ENCODE measurements at places on chromosomes 1 and 21.
A peak's percentile ranks its signal among the peaks of the same experiment; 100 is the strongest.

- no peak for DNase-seq
Observed at GRCh38 chr1:184590163-184590750, 164.4 kb downstream of the EDEM3 start.

DNA sequence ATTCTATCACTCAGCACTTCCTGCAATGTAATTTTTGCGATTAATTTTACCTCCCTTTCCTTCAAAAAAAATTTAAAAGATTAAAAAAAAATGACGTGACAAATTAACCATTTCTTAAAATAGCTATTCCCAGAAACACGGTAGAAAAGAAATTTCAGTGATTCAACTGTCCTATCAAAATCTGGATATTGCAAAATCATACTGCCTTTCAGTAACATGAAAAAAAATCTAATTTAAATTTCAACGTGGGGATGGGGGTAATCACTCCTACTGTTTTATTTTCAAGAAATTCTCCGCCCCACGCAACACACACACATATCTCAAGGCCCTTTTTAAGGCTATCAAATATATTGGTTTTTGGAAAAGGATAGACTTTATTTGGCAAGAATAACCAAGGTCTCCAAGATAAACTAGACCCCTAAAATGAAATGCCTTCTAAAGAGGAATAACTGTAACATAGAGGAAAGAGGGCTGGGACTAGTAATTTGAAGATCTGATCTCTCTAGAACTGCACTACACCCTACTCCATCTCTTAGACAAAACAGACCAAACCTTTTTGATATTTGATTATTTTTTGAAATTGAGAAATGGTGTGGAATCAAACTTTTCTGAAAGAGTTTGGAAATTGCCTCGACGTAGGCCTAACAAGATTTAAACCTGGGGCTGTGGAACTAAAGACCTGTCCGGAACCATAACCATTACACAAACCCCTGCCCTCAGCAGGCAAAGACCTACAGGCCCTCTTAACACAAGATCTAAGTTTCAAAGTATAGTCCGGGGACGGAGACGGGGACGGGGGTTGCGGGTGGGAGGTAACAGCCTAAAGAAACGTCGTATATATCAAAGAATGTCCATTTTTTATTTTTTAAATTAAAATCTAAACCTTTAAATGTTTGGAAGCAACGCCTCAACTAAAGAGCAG is 941 bp downstream of the ARNT start:
- DNase-seq, result no peak

DNA sequence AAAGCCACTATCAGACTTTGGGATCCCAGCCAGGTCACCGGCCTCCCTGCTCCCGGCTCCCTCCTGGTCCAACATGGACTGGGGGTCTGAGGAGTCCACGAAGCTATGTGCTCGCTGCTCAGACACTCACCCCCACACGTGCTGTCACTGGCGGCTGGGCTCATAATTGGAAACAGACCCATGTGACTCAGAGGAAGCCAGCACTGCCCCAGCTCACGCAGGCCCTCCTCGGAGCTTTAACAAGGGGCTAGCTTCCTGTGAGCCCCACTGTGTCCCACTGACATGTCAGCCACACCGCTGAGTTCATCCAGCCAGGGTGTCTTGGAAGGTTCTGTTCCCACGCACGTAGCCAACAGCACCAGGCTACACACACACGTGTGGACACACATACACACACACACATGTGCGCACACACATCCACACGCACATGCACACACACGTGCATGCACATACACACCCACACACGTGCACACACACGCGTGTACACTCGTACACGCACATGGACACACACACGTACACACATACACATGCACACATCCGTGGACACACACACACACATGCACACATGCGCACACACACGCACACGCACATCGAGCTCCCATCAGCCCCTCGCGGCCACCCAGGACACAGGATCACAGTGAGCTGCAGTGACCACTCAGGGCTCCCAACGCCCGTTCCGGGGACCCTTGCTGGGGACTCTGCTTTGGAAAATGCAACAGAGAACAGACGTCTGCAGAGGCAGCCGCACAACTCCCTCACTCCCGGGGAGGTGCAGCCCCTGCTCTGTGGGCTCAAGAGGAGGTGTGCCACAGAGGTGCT is 18.4 kb upstream of the COL6A2 start:
- DNase-seq, result peak; percentile 80

GRCh38 chr1:51675177-51675780 is 58.4 kb downstream of the OSBPL9 start:
- DNase-seq, result no peak

GRCh38 chr1:201683397-201683796 is 144.5 kb downstream of the NAV1 start:
- no peak for DNase-seq

GRCh38 chr1:169288011-169288414 is 79.6 kb downstream of the NME7 start:
- DNase-seq, result peak; percentile 56

DNA sequence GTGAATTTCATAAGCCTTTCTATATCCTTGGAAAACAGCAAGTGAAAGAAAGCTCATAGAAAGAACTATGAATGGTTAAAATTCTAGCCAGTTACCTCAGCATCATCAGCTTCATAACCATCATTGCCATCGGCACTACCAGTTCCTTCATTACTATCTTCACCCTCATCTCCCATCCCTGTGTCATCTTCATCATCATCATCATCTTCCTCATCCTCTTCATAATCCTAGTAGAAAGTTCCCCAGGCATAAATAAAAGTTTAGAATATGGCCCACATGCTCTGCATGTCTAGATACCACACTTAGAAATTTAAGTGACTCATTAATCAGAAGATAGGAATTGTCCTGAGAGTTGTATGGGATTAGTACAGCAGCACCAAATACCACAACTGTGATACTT is 49.0 kb downstream of the TPR start:
- DNase-seq, result no peak

DNA sequence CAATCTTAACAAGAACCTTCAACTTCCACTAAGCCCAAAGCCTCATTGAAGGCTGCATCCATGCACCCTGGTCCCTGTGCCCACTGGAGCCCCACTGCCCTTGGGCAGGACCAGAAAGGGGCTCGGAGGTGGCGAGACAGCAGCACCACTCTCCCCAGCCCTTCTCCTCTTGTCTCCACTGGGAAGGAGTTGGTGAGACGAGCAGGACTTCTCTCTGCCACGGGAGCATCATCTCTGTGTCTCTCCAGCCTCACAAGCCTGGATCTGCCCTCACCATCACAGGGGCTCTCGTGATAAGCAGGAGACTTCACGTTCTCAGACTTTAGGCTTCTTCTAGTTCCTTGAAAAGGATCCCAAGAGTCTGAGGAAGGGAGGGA is 7.2 kb upstream of the ETV3L start:
- no peak for DNase-seq

DNA sequence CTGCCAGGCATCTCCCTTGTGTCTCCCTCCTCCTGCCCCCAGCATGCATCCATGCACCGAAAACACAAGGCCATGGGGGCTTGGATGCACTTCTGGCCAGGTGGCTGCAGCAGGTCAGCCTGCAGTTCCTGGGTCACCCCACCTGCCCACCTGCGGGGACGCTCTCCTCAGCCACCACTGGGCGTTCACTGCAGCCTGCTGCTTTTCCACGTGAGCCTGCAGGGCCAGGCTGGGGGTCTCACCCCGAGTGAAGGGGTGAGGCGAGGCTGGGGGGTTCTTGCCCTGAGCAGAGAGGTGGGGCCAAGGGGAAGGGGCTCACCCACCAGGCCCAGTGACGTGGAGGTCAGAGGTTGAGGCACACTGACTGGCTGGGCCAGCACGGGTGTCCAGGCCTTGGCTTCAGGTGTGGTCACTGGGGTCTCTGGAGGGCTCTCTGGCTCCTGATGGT is 64.6 kb downstream of the WNT9A start:
- no peak for DNase-seq

GRCh38 chr21:29534448-29534847 is 235.7 kb downstream of the BACH1 start:
- no peak for DNase-seq

DNA sequence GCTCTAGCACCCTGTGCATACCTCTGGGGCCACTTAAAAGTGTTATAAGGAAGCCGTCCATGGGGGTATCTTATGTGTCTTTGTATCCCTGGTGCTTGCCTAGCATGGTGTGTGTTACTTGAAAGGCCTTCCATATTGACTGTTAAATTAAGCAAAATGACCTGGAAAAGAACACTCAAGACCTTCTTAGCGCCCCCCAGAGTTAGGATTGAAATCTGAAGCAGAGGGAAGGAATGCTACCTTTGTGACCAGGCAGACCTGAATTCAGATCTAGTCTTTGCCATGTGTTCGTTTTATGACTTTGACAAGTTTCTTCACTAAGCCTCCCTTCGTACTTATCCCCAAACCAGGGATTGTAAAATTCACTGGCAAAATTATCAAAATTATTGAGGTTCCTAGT is 59.9 kb downstream of the SLC22A15 start:
- DNase-seq, result no peak

GRCh38 chr1:246308533-246309075 is 198.5 kb downstream of the SMYD3 start:
- no peak for DNase-seq

DNA sequence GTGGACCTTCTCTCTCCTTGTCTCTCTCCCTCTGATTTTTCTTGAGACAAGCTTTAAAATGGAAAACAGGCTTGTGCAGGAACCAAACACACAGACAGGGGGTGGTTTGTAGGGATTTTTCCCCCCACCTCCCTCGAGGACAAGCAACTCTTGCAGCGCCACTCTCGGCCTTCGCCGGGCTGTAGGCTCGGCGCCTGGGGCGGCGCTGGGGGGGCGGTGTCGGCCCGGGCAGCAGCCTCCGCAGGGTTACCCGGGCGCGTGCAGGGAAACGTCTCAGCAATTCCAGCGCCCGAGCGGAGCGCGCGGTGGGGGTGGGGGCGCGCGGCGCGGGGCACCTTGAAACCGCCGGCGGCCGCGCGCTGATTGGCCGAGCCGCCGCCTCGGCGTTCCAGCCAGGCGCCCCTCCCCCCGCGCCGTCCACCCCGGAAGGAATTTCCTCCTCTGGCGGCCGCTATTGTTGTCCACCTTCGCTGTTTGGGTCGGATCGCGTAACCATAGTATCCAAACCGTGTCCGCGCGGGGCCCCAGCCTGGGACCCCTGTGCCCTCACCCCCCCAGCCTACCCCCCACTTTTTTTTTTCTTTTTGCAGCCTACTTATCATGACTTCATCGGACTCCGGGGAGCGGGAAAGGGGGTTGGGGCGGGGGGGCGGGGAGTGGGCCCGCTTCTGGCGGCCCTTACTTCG is 59.8 kb upstream of the ACOT11 start:
- peak; percentile 59 for DNase-seq

DNA sequence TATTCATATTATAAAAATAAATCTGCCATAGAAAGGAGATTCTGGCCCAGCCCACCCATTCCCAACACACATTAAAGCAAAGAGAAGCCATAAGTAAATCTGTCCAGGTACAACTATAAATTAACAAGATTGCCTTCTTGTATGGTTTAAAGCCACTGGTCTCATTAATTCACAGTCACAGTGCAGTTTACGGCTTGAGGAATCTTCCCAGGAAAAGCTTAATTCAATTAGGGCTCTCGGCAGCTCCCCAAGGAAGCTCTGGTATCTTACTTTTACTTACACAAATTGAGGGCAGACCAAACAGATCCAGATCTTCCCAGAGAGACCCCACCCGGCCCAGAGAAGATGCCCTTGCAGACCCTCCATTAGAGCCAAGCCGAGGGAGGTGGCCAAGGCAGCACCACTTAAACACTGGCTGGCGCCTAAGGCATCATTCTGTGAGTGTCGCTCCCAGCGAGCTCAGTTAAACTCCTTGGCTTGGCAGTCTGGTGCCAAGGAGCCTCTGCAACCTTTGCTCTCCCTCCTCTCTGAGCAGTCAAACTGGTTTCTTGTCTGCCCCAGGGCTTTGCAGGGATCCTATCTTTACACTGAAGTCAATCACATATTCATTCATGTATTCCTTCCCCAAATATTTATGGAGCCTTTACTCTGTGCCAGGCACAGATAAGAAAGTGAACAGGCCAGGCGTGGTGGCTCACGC is 10.7 kb downstream of the SLC9A1 start:
- no peak for DNase-seq

GRCh38 chr1:4701276-4701675 is 46.9 kb downstream of the AJAP1 start:
- no peak for DNase-seq

DNA sequence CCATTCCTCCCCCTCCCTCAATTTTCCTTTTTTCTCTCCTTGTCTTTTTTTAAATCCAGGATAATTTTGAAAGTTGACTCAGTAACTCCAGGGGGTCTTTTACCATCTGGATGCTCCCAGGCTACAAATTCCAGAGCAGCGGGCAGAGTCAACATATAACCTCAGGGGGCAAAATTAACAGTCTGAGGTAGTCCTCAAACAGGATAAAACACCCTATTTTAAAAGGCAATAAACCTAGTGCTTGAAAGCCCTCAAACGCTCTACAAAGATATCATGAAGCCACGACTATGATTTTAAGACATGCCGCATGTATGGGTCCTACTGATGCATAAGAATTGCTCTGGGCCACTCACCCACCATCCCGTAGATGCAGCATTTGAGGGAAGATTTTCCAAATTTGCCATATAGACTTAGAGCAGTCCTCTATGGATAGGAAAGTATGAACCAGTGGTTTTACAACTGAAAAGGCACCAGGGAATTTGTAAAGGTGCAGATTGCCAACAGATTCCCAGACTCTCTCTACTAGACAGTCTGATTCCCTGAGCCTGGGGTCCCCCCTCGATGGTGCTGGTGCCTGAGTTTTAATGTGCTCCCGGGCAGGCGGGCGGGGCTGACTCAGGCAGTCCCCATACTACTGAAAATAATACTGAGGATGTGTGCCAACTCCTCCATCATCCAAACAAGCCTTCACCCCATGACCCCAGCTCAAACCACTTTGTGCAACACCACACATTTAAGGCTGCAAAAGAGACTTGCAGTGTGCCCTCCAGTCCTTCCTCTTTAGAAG is 37.2 kb downstream of the PTPN14 start:
- DNase-seq, result no peak

DNA sequence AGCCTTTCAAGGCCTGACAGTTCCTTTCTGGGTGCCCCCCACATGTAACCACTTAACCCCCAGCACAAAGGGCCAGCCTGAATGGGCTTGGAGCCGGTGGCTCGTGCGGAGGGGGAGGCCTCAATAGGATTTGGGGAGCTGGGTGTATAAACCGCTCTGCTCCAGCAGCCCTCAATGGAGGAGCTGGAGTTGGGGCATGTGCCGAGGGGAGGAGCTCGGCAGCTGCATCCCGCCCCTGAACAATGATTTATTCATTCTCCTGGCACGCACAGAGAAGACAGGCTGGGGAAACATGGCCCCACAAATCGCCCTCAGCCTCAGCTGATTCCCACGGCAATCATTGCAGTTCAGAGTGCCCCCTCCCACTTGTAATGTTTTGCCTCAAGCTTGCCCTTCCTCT is 6.9 kb upstream of the C1orf216 start:
- no peak for DNase-seq

DNA sequence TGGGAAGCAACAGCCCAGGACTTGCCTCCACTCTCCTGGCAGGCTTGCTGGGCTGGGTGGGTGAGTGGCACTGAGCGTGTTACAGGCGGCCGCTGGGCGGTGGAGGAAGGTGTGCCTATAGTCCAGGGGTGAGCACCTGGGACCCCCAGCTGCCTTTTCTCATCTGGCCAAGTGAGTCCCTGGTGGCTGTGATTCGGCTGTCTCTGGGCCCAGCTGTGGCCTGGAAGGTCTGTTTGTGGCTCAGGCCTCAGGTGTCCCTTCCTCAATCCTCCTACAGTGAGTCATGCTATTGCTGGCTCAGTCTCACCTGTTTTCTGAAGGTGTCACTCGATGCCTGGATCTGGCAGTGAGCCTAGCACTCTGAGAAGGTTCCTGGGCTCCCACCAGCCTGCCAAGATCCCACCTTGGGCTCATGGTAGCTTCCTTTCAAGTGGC is 564.2 kb downstream of the PTPRU start:
- no peak for DNase-seq
